Neural crest cell (in vitro differentiated cells): ENCODE measurements at places on chromosomes 5 and 9.
A peak's percentile ranks its signal among the peaks of the same experiment; 100 is the strongest.

GRCh38 chr5:90844931-90845330 lies 286.3 kb downstream of the ADGRV1 start:
- no peak for DNase-seq

DNA sequence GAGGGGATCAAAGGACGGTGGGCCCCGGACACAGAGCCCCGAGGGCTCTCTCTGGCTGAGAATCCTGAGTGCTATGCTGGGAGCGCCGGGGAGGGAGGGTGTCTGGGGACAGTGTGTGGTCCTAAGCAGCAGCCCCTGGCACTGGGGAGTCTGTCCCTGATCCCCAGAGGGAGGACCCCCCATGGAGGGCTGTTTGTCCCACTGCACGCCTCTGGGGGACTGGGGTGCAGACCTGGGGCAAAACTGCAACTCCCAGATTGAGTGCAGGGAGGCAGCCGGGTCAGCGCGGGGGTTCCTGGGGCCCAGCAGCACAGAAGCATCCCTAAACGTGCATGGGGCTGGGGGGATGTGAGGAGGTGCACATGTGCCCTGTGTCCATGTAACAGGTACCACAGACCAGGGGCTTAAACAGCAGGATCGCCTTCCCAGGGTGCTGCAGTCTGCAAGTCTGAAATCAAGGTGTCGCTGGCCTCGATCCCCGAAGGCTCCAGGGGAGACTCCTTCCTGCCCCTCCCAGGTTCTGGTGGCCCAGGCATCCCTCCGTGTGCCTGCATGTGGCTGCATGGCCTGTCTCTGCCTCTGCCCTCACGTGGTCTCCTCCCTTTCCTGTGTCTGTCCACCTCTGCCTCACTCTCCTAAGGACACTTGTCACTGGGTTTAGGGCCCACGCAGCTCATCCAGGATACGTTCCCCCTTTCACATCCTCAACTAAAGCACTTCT lies 35.9 kb upstream of the IRX4 start:
- no peak for DNase-seq

GRCh38 chr9:137960496-137960895 lies 82.9 kb downstream of the CACNA1B start:
- DNase-seq, result no peak

DNA sequence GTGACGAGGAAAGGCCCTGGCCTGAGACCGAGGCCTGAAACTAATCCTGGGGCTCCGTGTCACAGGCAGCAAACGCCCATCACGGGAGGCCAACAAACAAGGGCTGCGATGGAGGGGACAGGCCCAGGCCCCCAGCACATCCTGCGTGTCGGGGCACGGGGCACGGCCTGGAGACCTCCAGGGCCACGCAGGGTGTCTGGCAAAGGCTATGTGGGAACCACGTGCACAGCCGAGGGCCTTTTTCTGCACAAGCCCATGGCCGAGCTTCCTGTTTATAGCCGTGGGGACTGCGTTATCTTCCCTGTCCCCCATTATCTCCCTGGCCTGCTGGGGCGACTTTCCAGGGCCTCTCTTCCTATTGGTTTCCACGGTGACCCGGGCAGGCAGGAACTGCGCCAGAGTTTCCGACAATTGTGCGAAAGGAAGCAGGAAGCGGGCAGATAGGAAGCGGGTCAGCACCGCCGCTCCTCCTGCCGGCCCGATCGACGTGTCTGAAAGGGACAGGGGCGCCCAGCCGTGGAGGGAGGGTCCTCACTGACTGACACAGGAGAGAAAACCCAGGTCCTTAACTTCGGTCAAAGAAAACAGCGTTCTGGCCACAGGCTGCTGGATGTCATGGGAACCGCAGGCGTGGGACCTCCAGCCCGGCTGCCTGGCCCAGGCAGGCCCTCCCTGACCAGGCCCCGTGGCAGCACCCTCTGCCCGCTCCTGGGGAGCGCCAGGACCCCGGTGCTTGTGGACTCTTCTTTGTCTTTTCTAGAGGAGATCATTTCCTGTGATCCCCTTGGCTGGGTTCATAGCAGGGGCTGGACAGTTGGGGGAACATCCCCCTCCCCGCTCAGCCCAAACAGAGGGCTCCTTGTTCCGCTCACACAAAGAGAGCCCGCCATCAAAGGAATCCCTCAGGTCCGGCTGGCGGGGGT lies 29.1 kb upstream of the SEC16A start:
- peak; percentile 54 for DNase-seq

- DNase-seq, result no peak
Observed at GRCh38 chr5:140420226-140420570, 18.6 kb downstream of the ANKHD1 start.

GRCh38 chr5:10452768-10453331 lies 11.2 kb downstream of the ROPN1L start:
- DNase-seq, result no peak

DNA sequence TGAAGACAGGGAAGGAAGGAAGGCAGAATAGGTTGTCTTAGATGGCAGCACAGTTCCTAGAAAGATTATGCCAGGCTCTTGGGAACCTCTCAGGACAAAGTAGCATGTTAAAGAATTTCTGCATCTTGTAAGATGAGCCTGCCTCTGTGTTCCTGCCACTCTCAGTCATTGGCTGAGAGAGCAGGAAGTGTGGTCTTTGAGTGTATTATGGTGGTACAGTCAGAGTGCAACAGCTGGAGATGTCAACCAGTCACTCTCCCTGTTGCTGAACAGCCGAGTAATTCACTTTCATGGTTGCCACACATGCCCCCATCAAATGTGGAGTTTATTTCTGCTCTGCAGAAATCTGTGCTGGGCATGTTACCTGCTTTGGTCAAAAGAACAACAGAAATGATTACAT lies 659.6 kb upstream of the RIOK2 start:
- no peak for DNase-seq

DNA sequence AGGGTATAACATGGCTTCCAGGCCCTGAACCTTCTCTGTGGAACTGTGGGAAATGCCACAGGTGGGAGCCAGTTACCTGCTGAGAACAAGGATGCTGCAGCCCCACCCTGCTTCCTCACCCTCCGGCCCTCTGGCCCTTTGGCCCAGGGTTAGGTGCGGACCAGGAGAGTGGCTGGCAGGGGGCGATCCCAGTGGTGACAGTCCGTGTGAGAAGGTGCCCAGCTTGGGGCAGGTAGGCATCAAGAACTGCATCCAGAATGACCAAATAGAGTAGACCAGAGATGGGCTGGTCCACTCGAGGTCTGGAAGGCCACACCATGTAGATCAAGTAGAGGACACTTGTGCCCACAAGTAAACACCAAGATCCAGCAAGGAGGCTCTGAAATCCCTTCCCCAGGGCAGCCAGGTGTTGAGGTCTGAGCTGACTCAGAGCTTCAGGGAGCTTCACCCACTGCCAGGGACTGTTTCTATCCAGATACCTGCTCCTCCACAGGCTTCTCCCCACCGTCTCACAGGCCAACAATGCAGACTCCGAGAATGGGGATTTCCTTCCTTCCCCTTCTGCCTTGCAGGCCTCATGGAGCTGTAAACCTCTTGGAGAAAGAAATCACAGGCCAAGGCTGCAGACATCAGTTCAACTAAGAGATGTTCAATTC lies 61.4 kb upstream of the ZSWIM6 start:
- DNase-seq, result no peak

- no peak for DNase-seq
Observed at GRCh38 chr5:76579166-76579937, 43.9 kb downstream of the F2RL2 start.

- no peak for DNase-seq
Observed at GRCh38 chr5:135149229-135149955, 115.4 kb upstream of the PITX1 start.

DNA sequence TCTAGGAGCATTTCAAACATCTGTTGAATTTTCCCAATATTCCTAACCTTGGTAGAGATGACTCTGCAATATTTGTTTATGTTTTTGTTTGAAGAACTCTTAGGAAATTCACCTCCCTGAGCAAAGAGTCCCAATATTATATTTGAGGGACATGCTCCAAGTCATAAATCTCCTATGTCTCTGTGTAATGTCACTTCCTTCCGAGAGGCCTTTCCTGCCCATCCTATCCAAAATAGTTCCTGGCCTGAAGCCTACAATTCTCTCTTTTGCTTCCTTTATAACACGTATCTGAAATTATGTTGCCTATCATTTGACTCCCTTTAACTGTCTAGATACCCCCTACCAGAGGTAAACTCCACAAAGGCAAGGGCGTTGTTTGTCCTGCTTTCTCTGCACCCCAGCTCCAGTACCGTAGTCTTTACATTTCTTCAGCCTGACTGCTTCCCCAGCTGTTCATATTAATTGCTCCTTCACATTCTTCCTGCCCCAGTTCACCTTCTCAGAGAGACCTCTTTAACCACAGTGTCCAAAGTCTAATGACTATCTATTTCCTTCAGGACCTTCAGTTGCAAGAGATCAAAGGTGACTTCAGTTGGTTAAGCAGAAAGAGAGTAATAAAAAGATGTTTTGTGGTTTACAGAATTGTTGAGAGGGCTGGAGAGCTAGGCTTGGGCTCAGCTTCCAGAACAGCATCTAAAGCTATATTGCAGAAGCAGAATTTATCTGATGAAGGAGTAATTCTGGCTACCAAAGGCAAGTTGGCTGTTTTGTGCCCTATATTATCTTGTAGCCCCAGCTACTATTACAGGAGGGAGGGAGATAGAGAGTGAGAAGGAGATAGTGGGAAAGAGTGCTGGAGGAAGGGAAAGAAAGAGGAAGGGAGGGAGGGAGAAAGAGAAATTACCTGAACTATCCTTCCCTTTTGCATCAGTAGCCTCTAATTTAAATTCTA lies 109.3 kb upstream of the TMEM161B start:
- DNase-seq, result no peak

DNA sequence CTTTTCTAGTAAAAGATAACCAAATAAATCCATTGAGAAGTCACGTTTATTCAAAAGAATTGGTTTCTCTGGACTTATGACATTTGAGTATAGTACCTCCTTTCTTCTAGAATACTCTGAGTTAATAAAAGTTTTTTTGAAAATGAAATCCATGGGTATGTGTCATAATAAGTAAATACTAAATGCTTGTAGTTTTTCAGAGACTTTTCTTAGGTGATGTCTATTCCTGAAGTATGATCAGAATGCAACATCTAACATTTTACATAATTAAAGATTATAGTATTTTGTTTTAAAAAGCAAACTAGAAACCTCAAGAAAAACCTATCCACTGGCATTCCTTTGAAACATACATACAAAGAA lies 63.2 kb downstream of the NFIB start:
- no peak for DNase-seq
